ENCODE measurements at places on chromosomes 5 and 9.
A peak's percentile ranks its signal among the peaks of the same experiment; 100 is the strongest.

- no peak for DNase-seq
These were observed 77.9 kb upstream of the ICE1 start for GRCh38 chr5:5344606-5345005.

GRCh38 chr9:74412236-74412979 lies 84.7 kb upstream of the RORB start:
- DNase-seq, result no peak

- no peak for DNase-seq
These were observed 124.2 kb upstream of the IRX4 start for GRCh38 chr5:2006971-2007291.

DNA sequence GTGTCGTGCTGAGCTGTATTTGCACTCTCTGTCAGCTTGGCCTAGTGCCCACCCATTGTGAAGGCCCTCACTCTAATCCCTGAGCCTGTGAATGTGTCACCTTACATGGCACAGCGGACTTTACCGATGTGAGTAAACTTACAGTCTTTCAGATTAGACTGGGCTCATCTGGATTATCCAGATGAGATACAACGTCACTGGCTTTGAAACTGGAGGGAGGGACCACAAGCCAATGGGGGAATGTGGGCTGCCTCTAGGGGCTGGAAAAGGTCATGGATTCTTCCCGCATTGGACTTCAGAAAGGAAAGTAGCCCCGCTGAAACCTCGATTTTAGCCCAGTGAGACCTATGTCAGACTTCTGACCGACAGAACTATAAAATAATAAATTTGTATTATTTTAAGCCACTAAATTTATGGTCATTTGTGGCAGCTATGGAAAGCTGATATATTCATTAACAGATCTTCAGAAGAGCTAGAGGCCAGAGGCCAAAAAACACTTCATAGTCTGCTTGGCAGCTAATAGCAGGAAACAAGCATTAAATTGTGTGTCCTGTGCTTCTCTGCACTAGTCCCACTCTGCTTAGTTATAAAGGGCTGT lies 139.0 kb upstream of the GAS1 start:
- DNase-seq, result no peak

DNA sequence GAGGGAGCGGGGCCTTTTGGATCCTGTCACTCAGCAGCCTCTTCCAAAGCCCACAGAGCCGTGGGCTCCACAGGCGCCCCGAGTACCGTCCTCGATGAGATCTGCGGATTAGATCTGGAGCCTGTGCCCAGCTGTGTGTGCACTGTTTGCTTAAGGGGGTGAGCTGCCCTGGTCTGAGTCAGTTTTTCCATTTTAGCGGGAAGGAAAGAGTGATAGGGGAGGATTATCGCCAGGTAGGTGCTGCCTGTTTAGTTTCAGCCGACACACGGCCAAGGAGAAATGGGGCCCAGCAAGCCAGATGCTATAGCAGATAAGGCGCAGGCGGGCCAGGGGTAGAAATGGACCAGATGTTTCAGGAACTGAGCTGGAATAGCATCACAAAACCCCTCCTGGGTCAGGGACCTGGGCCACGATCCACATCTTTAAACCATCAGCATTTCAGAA lies 18.1 kb downstream of the COL5A1 start:
- no peak for DNase-seq

DNA sequence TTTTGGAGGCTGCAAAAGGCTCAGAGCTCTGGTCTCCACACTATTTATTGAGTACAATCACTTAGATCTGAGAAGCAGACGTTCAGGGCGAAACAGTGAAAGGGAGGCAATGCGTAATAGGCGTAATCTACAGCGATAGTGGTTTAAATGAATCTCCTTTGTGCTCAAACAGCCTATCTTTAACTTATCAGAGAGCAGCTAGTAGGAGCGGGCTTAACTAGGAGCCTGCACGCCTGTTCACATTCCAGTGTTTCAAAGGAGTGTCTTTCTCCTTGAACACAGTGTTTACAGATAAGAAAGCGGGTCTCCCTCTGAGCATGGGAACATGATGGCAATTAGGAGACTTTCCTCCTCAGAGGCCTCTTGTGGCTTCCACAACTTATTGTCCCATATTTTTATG lies 49.4 kb downstream of the AP3B1 start:
- DNase-seq, result no peak

GRCh38 chr5:122885891-122886290 lies 40.5 kb downstream of the SNX24 start:
- no peak for DNase-seq

GRCh38 chr5:155727512-155728145 lies 599.3 kb upstream of the SGCD start:
- DNase-seq, result no peak

- no peak for DNase-seq
These were observed 3.9 kb downstream of the TYRP1 start for GRCh38 chr9:12696931-12697622.

GRCh38 chr9:109229682-109230081 lies 62.6 kb upstream of the FRRS1L start:
- DNase-seq, result no peak

- DNase-seq, result no peak
These were observed 1049.6 kb upstream of the SEMA6A start for GRCh38 chr5:117624201-117624600.

DNA sequence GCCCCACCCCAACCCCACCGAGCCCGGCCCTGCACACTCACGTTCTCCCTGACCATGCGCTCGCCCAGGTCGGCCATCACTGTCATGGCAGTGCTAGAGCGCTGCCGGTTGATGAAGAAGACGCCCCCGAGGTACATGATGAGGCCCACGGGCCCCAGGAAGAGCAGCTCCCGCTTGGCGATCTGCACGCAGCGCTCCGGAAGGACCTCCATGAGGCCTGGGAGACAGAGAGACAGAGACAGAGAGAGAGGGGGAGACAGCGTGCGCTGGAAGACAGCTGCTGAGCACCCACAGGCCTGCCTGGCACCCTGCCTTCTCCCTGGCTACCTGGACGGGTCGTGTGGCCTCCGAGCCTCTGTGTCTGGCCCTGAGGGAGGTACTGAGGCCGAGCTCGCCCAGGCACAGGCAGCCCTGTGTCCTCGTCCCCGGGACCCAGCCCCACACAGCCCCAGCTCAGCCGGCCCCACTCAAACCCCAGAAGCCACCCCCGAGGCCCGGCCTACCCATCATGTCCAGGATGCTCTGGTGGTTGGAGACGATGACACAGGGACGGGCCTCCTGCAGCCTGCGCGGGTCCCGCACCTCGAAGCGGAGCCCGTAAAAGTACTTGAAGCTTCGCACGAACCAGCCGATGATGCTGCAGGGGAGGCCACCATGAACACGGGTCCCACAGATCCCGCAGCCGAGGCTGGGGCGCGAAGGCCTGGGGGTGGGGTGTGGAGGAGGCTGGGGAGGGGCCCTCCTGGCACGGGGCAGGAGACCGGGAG lies 10.2 kb downstream of the AGPAT2 start:
- no peak for DNase-seq

GRCh38 chr5:11319836-11320580 lies 559.0 kb upstream of the DAP start:
- no peak for DNase-seq

GRCh38 chr5:123350742-123351141 lies 72.5 kb downstream of the CEP120 start:
- DNase-seq, result no peak

GRCh38 chr9:38339087-38339486 lies 53.4 kb upstream of the ALDH1B1 start:
- no peak for DNase-seq

DNA sequence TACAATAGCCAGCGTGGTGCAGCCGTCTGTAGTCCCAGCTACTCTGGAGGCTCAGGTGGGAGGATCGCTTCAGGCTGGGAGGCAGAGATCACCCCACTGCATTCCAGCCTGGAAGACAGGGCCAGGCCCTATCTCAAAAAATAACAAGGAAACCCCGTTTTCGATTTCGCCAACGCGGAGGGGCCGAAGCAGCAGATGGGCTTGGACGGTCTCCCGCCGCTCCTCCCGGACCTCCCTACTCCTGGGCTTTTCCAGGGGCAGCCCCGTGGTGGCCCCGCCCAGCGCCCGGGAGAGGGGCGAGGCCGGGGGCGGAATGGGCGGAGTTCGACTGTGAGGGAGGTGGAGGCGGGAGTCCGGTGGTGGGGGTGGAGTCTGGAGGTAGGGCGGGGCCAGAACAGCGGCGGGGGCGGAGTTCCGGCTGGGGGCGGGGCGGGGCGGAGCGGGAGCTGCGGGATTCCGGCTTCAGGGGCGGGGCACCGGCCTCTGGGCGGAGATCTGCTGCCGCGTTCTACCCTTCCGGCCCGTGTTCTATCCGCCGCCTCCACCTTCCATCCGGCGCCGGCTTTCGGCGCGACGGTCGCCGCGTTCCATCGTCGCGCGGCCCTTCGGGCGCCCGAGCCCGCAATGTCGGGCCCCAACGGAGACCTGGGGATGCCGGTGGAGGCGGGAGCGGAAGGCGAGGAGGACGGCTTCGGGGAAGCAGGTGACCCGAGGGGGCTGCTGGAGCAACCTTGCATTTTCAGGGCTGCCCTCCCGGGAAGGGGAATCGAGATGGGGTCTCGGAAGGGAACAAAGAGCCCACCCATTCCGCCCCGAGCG lies at the start of gene BBLN:
TSS of gene BBLN (plus strand) at position 482 of the 819 bp plus-strand sequence. CDS start at position 625, 143 bp downstream.
- peak; percentile 95 for DNase-seq

DNA sequence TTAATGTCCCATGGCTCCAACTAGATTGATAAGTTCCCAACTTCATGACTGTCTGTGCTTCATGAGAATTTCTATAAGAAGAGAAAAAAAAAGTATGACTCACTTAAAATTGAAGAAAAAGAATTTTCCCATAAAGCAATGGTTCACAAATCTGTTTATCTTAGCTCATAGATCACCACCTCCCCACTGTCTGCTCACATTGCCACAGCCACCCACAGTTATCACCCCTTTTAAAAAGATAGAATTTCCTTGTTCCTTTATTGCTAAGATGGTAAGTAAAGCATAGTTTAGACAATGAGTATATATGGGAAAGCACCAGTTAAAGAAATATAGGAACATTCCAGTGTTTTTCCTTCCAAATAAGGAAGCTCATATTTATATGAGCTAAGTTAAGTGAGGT lies 67.1 kb downstream of the ALDH7A1 start:
- DNase-seq, result no peak

DNA sequence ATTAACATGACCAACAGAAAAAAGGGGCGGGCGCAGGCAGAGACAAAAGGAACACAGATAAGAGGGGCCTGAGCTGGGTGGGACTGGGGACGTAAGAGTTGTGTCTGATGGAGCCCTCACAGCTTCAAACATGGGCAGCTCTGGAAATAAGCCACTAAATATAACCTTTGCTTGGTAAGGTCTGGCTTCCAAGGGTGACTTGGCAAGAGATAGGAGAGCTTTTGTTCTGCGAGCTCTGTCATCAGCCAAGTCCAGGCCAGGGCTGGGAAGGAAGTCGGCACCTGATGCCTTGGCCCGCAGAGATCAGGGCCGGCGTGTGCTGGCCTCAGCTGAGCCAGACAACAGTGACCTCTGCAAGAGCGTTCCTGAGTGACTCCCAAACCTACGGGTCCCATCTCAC lies 11.8 kb downstream of the TRUB2 start:
- DNase-seq, result no peak

- no peak for DNase-seq
These were observed 4.8 kb downstream of the SKP1 start for GRCh38 chr5:134171972-134172371.

DNA sequence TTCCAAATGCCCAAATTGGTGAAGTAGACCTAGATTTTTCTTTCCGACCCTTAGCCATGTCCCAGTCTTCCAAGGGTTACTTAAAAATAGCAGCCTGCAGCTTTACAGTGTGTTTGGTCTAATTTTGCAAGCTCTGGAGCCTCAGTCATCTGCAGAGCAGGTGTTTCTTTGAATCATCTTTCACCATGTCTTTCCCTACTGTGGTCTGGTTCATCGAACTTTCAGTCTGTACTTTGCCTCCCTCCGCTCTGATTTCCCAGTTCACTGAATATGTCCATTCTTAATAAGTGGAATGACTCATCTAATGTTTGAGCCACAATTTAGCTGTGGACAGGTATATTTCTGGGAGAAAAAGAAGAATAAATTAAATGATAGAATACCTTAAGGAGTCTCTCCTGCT lies 1060.7 kb downstream of the EFNA5 start:
- DNase-seq, result no peak

Data from prostate gland (tissue), 2 donors.